Endothelial cell of umbilical vein (primary cell): ENCODE measurements at places on chromosomes 7 and 10.

DNA sequence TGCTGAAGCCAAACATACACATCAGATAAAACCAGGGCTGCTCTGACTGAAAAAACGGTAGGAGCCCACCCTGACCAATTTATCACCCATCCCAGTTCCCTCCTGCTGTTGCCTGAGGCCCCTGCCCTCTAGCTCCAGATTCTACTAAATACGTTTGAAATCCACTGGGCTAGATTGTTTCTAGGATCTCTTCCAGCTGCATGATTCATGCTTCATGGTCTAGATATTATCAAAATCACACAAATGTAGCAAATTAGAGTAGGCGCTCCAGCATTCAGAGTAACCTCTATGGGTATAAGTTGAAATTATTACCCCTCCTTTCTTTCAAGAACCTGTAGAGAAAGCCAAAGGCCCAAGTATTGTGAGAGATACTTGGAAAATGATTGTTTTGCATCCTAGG lies 151.2 kb upstream of the FAM13C start:
- no peak overlapping the region for H3K27ac ChIP-seq
- H3K27me3 ChIP-seq: no peaks in the 10 kb centered on the region
- no peak overlapping the region for H3K4me3 ChIP-seq
- H3K4me1 ChIP-seq: no peaks in the 10 kb centered on the region
- no peak for DNase-seq

- no peaks in the 10 kb centered on the region for H3K4me1 ChIP-seq
- DNase-seq: peak; percentile 45
- no peak overlapping the region for H3K4me3 ChIP-seq
Observed at GRCh38 chr10:91700788-91701444, 68.0 kb upstream of the PPP1R3C start.

- no peaks in the 10 kb centered on the region for H3K36me3 ChIP-seq
- no peak overlapping the region for H3K4me3 ChIP-seq
- H3K27ac ChIP-seq: peak overlapping the region; percentile 70
- H3K27me3 ChIP-seq: no peaks in the 10 kb centered on the region
- DNase-seq: peak; percentile 80
Observed at GRCh38 chr10:124740369-124741280, 3.6 kb downstream of the FAM53B start.

GRCh38 chr10:14456218-14456869 lies 125.6 kb upstream of the FRMD4A start:
- H3K27me3 ChIP-seq: peaks cover 3% of the 10 kb centered on the region
- peaks cover 5% of the 10 kb centered on the region for H3K4me1 ChIP-seq
- no peak overlapping the region for H3K27ac ChIP-seq
- H3K4me3 ChIP-seq: no peak overlapping the region
- no peaks in the 10 kb centered on the region for H3K36me3 ChIP-seq

GRCh38 chr7:113198226-113198625 lies 79.9 kb upstream of the SMIM30 start:
- no peak overlapping the region for H3K27ac ChIP-seq
- no peaks in the 10 kb centered on the region for H3K36me3 ChIP-seq
- H3K4me3 ChIP-seq: no peak overlapping the region
- no peaks in the 10 kb centered on the region for H3K27me3 ChIP-seq
- DNase-seq: no peak

- no peak overlapping the region for H3K27ac ChIP-seq
- H3K4me3 ChIP-seq: no peak overlapping the region
- H3K4me1 ChIP-seq: no peaks in the 10 kb centered on the region
- no peak for DNase-seq
- no peaks in the 10 kb centered on the region for H3K36me3 ChIP-seq
- H3K27me3 ChIP-seq: no peaks in the 10 kb centered on the region
Observed at GRCh38 chr10:32616438-32616837, 170.5 kb downstream of the CCDC7 start.
